ENCODE measurements at places on chromosomes 2 and 18.

DNA sequence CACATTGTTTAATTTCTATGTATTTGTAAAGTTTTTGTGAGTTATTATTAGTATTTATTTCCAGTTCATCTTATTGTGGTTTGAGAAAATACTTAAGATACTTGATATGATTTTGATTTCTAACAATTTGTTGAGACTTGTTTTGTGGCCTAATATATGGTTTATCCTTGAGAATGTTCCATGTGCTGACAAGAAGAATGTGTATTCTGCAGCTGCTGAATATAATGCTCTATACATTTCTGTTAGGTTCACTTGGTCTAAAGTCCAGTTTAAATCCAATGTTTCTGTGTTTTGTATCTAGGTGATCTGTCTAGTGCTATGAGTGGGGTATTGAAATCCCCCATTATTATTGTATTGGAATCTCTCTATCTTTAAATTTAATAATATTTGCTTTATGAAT lies 201.3 kb downstream of the FSIP2 start:
- DNase-seq: no peak

- DNase-seq: no peak
Measured at GRCh38 chr2:204635478-204635877, 90.2 kb downstream of the PARD3B start.

GRCh38 chr2:206423147-206423546 lies 20.2 kb upstream of the ADAM23 start:
- DNase-seq: no peak

DNA sequence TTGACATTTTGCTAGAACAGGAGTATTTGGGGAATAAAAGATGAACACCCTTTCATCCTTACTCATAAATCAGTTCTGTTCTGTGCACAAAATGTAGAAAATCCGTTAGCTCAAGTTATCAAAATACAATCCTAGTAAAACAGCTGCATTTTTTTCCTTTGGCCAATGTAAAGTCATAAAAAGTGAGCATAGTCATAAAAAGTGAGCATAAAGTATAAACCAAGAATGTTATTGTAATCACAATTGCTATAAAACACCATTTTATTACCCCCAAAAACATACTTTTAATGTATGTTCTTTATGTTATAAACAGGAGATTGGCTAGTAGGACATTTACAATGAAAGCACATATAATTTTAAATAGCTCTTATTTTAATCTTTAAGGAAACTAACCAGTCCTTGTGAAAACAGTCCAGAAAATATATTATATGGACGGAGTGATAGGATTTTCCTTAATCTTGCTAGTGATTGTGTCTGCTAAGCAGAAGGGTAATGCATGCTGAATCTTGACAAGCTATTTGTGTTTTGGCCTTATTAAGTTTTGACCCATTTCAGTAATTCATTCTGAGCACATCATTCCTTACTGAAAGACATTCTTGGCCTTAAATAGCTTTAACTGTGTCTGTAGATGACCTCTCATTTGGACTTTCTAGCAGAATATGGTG lies 891.8 kb downstream of the DSC3 start:
- DNase-seq: no peak

DNA sequence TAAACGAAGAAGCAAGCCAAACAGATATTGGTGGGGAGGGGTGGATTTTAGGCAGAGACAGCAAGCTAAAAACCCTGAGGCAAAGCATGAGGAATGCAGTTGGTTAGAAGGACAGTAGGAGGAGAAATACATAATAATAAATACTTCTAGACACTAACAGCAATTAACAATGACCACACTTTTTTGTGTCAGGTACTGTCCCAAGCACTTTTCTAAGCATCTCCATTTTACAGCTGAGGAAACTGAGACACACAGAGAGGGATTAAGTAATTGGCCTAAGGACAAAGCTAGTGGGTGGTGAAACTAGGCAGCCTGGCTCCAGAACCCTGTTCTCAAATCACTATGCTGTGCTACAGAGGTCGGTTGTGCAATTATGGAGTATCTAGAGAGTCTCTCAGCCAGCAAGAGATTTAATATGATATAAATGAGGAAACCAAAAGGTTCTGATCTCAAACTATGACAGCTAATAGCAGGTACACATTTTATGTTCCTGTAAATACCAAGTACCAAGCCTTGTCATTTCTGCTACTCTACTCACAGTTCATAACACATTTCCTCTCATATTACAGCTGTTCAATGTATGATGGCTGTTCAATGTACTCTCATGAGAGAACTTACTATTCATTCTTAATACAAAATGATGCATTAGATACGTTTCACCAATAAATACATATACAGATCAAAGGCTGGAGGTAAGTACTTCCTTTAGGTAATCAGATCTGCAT lies 5.3 kb downstream of the MAP4K3 start:
- DNase-seq: no peak

GRCh38 chr2:144084114-144084661 lies 435.7 kb downstream of the ZEB2 start:
- peak; percentile 80 for DNase-seq

GRCh38 chr2:24816404-24816803 lies 23.2 kb downstream of the CENPO start:
- DNase-seq: no peak

All from foreskin fibroblast (primary cell).